Fibroblast of skin of left quadriceps (primary cell): ENCODE measurements at places on chromosomes 12 and 14.

DNA sequence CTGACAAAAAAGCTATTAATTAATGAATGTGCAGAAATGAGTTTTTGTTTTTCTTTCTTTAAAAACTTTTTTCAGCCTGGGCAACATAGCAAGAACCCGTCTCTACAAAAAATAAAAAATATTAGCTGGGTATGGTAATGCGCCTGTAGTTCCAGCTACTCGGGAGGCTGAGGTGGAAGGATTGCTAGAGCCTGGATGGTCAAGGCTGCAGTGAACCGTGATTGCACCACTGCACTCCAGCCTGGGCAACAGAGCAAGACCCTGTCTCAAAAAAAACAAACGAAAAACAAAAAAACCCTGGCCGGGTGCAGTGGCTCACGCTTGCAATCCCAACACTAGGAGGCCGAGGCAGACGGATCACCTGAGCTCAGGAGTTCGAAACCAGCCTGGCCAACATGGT lies 7.9 kb downstream of the GIT2 start:
- DNase-seq: no peak

GRCh38 chr12:48961801-48962200 lies 4.5 kb upstream of the ARF3 start:
- no peak for DNase-seq

DNA sequence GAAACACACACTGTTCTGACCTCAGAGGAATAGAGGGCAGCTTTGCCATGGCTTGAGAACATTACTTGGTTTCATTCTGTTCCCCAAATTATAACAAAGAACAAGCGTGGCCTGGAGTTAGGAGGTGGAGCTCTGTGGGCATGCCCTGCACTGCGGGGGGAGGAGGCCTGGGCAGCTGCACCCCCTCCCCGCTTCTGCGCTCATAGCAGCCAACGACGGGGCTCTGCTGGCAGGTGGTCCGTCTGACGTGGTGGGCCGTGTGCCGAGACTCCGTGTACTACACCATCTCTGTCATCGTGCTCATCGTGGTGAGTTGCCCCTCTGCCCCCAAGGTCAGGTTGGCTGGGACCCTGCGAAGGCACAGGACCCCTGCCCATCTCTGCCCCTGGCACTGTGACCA lies 70.4 kb upstream of the RIN3 start:
- DNase-seq: no peak

DNA sequence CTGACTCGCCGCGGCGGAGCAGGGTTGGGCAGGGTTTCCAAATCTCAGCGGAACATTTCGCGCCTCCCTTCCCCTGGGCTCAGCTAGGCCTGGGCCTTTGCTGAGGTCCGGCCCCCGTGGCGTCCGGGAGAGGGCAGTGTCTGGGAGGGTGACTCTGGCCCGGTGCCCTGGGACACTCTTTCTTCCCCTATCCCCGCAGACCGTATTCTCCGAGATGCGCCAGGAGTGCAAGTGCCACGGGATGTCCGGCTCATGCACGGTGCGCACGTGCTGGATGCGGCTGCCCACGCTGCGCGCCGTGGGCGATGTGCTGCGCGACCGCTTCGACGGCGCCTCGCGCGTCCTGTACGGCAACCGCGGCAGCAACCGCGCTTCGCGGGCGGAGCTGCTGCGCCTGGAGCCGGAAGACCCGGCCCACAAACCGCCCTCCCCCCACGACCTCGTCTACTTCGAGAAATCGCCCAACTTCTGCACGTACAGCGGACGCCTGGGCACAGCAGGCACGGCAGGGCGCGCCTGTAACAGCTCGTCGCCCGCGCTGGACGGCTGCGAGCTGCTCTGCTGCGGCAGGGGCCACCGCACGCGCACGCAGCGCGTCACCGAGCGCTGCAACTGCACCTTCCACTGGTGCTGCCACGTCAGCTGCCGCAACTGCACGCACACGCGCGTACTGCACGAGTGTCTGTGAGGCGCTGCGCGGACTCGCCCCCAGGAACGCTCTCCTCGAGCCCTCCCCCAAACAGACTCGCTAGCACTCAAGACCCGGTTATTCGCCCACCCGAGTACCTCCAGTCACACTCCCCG lies 3.0 kb downstream of the WNT1 start:
- DNase-seq: no peak
